ENCODE measurements at places on chromosomes 6 and 20.

DNA sequence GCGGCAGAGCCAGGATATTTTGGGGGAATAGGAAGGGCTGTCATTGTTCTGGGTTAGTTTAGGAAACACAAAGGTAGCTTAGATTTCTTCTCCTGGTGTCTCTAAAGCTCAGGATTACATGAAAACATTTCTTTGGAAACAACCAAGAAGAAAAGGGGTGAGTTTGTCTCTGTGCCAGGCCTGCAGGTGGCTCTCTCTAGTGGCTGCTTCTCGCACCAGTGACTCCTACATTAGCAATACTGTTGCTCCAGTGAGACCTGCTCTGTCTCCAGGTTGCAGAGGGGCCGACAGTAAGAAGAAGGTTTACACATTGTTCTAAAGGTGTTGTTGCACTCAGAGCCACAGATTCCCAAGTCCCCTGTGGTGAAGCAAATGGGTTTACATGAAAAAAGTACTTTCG, 104.6 kb upstream of the GLP1R start:
- no peak for DNase-seq

- no peak for DNase-seq
These were observed 88.3 kb downstream of the MTHFD1L start for GRCh38 chr6:150953851-150954250.

- no peak for DNase-seq
These were observed 72.6 kb downstream of the SHPRH start for GRCh38 chr6:145891565-145891964.

GRCh38 chr6:133341607-133342158, 100.5 kb downstream of the EYA4 start:
- DNase-seq: no peak

GRCh38 chr6:51533962-51534361, 553.5 kb downstream of the PKHD1 start:
- no peak for DNase-seq

GRCh38 chr20:1185790-1186334, 1.1 kb upstream of the TMEM74B start:
- peak; percentile 50 for DNase-seq

- no peak for DNase-seq
These were observed 24.2 kb downstream of the ZKSCAN3 start for GRCh38 chr6:28373925-28374324.
